NCI-H524 (cell line): ENCODE measurements at places on chromosomes 12 and 14.

GRCh38 chr12:130920723-130921381 lies 32.9 kb upstream of the ADGRD1 start:
- no peak for DNase-seq

DNA sequence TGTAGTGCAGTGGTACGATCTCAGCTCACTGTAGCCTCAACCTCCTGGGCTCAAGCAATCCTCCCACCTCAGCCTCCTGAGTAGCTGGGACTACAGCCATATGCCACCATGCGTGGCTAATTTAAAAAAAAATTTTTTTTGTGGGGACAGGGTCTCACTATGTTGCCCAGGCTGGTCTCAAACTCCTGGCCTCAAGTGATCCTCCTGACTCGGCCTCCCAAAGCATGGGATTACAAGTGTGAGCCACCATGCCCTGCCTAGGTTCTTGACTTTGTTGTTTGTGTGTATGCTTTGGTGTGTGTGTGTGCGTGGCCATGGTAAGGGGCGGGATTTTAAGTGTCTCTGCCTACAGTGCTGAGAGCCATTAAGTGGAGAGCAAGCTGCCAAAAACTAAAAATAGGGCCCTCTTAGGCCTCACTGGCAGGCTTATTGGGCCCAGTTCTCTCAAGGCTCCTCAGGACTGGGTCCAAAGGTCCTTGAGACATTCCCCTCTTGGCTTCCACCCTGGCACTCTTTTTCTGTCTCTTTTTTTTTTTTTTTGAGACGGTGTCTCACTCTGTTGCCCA lies 5.1 kb downstream of the COX14 start:
- DNase-seq: no peak

DNA sequence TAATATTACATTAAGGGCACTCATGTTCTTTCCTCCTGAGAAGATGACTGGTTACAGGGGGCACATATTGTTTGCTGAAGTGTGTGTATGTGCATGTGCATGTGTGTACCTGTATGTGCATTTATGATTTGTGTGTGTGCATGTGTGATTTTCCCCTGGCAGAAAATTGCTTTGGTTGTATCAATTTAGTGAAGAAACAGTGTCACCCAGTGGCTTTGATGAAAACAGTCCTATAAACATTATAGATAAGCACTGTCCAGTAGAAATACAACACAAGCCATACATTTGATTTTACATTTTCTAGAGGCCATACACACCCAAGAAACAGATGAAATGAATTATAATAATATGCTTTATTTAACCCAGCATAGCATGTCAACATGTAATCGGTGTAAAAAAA lies 8.6 kb downstream of the PDE3A start:
- DNase-seq: peak; percentile 30

GRCh38 chr14:92259613-92260357 lies 63.2 kb upstream of the SLC24A4 start:
- no peak for DNase-seq

GRCh38 chr14:54711812-54712464 lies 145.0 kb downstream of the SAMD4A start:
- no peak for DNase-seq

- no peak for DNase-seq
Measured at GRCh38 chr14:88129306-88130056, 124.5 kb downstream of the GPR65 start.

DNA sequence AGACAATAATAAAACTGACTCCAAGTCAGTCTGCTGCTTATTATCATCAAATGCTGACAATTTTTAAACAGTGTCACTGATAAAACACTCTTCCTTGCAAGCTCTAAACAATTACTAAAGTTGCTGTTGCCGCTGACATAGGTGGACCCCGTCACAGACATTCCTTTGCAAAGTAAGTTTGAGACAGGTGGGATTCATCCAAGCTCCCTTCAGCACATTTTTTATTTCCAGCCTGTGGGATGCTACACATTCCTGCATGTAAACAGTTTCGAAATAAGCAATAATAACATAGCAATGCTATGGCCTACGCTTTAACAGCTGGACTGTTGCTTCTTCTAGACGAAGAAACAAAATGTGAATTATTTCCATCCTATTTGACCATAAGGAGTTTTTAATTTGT lies 85.4 kb upstream of the HIF1A start:
- no peak for DNase-seq

- no peak for DNase-seq
Measured at GRCh38 chr14:35747379-35747778, 61.7 kb downstream of the RALGAPA1 start.

DNA sequence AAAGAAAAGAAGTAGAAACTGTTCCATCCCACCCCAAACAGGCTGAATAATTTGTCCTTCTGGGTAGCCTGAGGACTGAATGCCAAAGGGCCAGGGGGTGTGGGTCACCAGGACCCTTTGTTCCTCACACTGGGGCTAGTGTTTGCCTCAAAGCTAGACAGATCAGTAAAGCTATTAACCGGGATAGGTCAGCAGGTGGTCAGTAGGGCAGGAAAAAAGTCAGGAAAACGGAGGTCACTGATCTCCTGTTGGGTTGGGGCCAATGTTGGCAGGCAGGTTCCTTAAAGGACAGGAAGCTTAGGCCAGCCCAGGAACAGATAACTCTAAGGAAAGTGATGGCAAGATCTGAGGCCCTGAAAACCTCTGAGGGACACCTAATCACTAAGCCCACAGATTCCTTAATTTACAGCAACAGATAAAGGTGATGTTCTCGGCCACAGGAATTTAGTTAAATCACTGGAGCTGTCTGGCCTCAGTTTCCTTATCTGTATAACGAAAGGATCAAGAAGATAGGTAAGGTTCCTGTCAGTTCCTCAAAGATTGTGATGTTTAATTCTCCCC lies 22.7 kb upstream of the TMPO start:
- no peak for DNase-seq

GRCh38 chr14:66066981-66067776 lies 419.0 kb upstream of the CCDC196 start:
- no peak for DNase-seq

- DNase-seq: peak; percentile 65
Measured at GRCh38 chr14:79011091-79011919, 841.1 kb downstream of the NRXN3 start.

DNA sequence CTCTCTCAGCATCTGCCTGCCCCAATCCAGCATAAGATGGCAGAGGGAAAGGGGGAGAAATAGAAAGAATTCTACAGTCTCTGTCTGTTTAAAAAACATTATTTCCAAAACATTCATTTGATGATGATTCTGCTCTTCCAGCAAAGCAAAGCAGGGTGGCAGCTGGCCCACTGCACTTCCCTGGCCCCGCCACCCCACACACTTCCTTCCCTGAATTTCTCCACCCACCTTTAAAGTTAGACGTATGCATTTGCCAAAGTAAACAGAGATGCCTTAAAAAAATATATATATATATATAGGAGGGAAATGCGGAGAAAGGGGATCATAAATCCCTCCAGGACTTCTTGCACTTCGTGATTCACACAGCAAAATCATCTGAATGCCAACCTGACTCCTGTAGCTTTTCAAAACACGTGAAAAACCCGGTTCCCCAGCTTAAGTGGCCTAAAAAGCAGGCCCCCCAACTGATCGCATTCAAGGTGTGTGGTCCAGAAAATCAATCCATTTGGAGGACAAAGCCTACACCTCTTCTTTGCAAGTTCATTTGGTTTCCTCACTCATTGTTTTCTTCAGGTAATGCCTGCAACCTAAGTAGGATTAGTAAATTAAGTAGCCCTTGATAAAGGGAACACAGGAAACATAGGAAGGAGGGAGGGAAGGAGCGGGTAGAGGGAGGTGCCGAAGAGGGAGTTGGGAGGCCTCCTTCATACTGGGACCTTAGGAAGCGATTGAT lies 68.8 kb downstream of the LLPH start:
- DNase-seq: no peak

DNA sequence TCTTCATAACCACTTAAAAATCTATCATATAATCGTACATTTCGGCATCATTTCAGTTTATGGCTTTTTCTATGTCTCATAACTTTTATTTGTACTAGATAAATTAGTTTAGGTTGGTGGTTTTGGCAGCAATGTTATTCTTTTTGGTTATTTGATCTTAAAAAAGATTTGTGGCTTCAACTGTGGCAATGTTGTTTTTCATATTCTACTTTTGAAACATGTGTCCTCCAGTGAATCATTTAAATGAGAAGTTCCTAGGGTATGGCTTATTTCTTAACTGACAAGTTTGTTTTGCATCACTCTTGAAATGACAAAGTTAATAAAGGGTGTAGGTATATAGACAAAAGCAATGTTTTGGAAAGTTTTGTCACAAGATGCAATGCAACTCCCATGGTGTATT lies 11.1 kb upstream of the KITLG start:
- DNase-seq: no peak

- no peak for DNase-seq
Measured at GRCh38 chr12:15240898-15241297, 19.7 kb upstream of the RERG start.

- DNase-seq: no peak
Measured at GRCh38 chr14:35261774-35262173, 30.4 kb upstream of the PSMA6 start.

DNA sequence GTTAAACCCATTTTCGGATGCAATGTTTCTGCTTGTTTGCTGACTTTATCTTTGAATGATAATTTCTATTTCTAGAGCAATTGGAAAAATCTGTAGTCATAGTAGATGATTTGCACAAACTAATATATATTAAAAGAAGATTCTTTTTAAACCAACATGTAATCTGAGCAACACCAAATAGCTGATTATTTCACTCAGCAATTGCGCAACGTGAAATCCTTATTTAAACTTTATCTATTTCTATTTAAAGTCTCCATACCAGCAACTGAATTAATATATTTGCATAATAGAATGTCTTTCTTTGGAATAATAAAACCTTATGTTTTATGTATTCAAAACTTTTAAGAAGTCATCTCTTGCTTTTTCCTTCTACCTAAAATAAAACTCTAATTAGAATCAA lies 1132.4 kb downstream of the FLRT2 start:
- no peak for DNase-seq

DNA sequence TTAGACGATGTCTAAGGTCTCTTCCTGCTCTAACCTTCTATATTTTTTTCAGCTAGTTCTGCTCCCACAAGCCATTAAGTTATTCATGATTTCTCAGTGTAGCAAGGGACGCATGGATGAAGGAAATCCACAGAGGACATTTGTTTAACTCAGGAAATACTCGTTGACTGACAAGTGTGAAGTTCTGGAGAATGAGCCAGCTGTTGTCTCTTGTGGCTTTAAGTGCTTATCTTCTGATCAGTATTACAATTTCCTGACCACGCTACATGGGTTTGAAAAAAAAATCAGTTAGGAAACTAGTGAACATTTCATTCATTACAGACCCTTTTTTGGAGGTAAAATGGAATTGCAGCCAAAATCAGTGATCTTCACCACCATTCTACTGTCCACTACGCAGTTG lies 53.1 kb downstream of the GUCY2C start:
- DNase-seq: peak; percentile 2

DNA sequence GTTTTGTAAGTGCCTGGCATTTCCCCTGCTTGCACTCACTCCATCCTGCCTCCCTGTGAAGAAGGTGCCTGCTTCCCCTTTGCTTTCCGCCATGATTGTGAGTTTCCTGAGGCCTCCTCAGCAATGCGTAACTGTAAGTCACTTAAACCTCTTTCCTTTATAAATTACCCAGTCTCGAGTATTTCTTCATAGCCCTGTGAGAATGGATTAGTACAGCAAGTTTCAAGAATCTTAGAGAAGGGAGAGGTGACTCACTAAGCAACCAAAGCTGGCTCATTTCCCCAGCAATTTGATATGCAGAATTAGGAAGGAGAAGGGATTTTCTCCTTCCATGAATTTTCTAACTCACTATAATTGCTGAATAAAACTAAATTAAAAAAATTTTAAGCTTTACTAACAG lies 251.0 kb upstream of the FOXG1 start:
- no peak for DNase-seq

GRCh38 chr12:56947633-56948456 lies 9.6 kb downstream of the RDH16 start:
- no peak for DNase-seq

DNA sequence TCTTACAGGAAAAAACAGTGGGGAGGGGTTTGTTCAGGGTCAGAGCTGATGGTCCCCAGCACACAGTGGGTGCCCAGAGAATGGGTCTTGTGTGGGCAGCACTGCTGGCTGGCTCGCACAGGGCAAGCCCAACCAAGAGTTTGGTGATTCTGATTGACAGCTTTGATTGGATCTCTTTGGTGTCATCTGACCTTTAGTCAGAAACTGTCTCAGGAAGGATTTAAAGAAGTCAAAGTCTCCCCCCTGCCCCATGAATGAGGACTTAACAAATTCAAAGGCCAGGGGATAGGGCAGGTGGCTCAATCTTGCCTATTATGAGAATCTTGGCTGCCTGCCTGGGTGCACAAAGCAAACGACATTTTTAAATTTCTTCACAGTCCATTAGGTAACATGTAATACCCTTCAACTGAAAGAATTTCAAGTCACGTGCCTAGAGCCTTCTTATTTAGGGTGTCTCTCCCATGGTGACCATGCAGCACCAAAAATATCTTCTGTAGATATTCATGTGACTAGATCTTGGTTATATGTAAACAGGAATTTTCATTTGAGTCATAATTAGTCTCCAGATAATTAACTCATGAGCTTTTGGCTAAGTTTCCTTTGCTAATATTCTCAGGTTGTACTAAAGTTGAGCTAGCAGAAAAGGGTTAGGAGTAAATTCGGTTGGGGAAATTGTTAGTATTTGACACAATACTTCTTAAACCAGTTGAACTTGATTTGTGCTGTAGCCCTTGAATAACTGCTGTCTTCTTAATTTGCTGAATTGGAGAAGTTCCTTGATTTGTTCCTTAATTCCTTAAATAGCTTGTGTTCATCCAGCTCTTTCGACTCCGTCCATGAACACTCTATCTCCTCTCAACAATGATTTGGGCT lies 54.5 kb upstream of the HECTD1 start:
- peak; percentile 16 for DNase-seq
